ENCODE measurements at places on chromosomes 2 and 18. TPM values are rescaled to one million over a fixed set of nuclear protein-coding genes. Genes with fewer than 3 reads are reported as not detected.

Gene CHRND
- total RNA-seq = not detected

Gene FARSB
- 7.1 TPM for total RNA-seq

Gene OTOS
- total RNA-seq = not detected

Gene SLC35F6
- total RNA-seq = 27.5 TPM

Gene PRSS56
- total RNA-seq = not detected

Gene IL1F10
- total RNA-seq = not detected

Gene HOXD11
- total RNA-seq = not detected

Gene MBP
- 1.3 TPM for total RNA-seq

Gene PLGLB1
- 0.92 TPM for total RNA-seq

Gene GLI2
- not detected for total RNA-seq

Gene DAW1
- not detected for total RNA-seq

Gene CYB5A
- total RNA-seq = not detected

Gene THSD7B
- total RNA-seq = not detected

Gene ST8SIA3
- not detected for total RNA-seq

Data from G401 (cell line).